Astrocyte of the hippocampus (primary cell): ENCODE measurements at places on chromosomes 3 and 15.

- no peak for DNase-seq
Observed at GRCh38 chr15:50890751-50891150, 17.7 kb upstream of the AP4E1 start.

DNA sequence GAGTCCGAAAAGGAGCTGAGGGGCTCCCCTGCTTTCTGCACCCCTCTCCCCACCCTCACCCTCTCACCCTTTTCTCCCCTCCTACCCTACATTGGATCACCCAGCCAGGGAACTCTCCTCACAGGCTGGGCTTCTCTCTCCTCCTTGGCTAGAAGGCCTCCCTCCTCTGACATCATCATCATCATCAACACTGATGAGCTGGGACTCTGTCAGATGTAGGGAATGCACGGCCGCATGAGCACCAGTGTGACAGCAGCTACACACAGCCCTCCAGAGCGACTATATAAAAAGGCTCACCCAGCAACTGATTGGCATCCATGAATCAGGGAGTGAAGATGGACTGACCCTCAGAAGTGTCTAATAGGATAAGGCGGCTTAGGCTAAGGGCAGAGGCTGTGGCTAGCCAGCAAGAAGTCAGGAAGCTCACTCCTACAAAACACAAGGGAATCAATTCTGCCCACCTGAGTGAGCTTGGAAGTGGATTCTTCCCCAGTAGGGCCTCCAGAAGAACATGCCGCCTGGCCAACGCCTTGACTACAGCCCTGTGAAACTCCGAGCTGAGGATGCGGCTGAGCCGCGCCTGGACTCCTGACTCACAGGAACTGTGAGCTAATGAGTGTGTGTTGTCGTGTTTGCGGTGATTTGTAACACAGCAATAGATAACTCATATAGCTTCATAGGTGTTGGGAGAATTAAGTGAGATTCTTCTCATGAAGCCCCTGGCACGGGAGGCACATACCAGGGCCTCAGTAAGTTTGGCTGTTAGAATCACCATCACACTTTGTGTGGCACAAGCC is 147.6 kb downstream of the FAM43A start:
- DNase-seq, result no peak

- DNase-seq, result peak; percentile 85
Observed at GRCh38 chr3:30795176-30795575, 99.3 kb downstream of the GADL1 start.

GRCh38 chr15:69119683-69120395 is 40.6 kb upstream of the GLCE start:
- DNase-seq, result no peak

GRCh38 chr15:62287066-62287857 is 122.2 kb upstream of the C2CD4B start:
- DNase-seq, result no peak

DNA sequence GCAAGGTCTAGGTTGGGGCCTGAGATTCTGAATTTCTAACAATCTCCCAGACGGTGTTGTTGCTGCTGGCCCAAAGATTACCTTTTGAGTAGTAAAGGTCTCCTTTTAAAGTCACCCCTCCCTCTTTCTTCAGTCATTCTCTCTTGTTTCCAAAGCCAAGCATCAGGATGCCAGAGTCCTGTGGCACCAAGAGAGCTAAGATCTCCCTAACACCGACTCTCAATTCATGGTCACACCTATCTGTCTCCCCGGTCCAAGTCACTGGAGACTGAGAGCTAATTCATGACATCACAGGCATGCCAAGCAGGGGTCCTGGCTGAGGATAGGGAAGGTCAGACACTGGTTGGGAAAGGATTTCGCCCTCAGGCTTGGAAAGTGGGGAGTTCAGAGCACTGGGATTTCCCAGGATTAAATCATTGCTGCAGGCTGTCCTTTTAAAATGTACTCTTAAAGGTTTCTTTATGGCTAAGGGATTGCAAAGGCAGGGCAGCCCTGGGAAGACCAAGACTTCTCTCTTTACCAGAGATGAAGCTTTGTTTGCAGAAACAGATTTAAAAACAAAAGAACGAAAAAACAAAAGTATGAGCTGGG is 7.3 kb downstream of the SHOX2 start:
- DNase-seq, result no peak

GRCh38 chr15:93308026-93308690 is 219.1 kb upstream of the RGMA start:
- DNase-seq, result no peak

DNA sequence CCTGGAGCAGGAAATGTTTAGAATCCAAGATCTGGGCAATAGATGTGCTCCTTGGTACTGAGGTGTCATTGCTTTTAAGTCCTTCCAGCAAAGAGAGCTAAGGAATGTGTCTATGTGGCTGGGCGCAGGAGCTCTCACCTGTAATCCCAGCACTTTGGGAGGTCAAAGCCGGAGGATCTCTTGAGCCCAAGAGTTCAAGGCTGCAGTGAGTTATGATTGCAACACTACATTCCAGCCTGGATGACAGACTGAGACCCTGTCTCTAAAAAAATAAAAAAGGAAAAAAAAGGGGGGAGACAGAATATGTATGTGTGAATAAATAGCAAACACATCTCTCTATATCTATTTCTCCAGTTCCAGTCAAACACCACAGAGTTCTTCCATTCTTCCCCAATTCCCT is 4.3 kb upstream of the GPR62 start:
- DNase-seq, result no peak

DNA sequence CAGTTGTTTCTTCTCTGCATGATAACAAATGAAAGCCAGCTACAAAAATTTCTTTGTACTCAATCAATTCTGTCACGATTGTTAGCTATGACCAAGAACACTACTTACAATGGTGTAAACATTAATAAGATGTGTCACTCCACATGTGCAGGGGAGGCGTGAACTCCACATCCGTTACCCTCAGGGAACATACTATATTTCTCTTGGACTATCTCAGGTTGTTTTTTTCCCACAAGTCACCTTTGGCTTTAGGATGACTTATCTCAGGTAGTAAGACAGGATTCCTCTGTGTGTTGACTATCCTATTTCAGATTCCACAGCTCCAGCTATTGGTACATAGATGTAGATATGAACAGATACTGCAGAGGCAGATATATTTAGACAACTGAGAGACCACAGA is 423.3 kb upstream of the GRM7 start:
- no peak for DNase-seq

- no peak for DNase-seq
Observed at GRCh38 chr15:78374436-78375393, 34.6 kb downstream of the CRABP1 start.

DNA sequence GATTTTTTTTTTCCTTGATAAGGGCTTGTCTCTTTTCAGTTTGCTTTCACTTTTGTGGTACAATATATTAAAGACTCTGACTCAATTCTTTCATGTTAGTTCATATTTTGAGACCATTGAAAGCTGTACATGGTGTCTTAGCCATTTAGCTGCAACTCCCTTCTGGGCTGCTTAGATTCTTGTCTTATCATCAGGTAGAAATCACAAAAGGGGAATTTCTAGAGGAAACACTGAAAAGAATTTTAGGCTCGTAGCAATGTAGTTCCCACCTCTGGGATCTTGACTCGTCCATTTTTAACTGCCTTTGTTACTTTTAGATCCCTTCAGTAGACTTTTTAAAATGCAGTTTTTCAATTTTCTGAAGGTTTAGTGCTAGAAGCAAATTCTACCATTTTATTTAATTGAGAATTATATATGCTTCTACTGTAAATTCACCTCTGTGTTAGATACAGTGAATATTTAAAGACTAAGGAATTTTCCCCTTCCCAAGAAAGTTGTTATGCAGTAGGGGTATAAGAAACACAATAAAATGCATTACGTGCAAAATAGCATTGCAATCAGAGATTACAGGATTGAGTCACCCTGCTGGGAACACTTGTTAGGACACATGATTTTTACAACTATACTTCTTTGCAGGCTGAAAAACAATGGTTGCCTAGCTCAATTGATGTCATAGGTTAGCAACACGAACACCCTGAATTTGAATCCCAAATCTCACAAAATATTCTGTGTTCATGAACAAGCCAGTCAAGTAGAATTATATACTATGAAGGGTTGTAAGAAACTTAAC is 772.7 kb downstream of the PDCD6IP start:
- DNase-seq, result peak; percentile 43

GRCh38 chr15:50939911-50940310 is 31.4 kb downstream of the AP4E1 start:
- DNase-seq, result peak; percentile 12

GRCh38 chr3:134904776-134905646 is 110.0 kb downstream of the EPHB1 start:
- DNase-seq, result peak; percentile 34

DNA sequence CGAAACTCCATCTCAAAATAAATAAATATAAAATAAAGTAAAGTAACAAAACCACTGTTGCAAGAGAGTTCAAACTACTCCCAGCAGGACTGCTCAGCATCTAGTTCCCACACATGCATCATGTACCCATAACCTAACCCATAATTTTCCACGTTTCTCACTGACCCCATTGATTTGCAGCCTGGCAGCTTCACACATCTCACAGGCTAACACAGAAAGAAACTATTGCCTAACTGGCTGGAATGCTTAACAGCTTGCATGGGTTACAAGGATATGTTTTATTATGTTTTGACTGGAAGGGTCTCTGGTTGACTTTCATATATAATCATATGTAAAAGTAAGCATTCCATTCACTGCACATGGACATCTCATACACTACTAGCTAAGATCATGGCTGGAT is 55.6 kb upstream of the TBC1D23 start:
- no peak for DNase-seq

DNA sequence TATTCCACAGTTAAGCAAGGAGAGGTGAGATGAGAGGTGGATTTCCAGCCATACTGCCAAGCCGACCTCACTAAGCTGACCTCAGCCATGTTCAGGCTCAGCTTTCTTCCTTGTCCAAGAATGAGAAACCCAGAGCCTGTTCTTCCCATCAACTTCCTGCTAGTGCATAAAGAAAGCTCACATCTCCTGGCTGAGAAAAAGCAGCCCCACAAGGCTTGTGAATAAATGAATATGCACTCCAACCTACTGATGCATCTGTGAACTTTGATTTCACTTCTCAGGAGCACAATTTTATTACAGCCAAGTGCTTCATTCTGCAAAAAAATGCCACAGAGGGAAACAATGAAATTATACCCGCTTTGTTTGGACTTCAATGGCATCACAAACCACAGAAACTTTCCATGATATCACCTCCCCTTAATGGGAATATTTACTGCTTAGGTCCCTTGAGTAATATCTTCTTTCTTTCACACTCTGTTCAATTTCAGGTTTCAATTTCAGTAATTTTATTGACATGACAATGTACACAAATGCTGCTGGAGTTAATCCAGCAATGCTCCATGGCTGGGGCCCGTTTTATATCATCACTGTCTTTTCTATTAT is 437.0 kb upstream of the PPP2R3A start:
- no peak for DNase-seq

- DNase-seq, result no peak
Observed at GRCh38 chr3:13003608-13004007, 69.6 kb downstream of the IQSEC1 start.

DNA sequence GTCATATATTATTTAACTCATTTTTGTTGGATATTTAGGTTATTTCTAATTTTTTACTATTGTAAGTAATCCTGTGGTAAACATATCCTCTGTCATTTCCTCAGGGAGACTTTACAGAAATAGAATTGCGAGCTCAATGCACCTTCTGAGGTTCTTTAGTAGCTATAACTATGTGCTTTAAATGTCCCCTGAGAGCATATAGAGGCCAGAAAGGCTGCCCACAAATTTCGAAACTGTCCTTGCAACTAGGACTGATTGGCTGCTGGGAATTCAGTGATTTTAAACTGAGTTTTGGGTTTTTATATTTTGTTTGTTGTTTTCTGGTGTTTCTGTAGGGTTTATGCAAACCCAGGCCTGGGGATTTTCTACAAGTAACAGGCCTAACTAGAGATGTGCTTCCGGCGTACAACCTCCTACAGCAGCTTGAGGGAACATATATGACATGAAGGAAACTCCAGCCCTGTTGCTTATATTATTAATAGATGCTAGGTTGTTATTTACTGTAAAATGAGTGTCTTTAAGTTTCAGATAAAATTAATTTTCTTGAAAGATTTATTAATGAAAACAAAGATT is 29.1 kb upstream of the P4HTM start:
- no peak for DNase-seq

GRCh38 chr15:66477011-66477410 is 20.6 kb downstream of the SNAPC5 start:
- DNase-seq, result no peak

GRCh38 chr15:86677278-86677677 is 597.6 kb downstream of the AGBL1 start:
- no peak for DNase-seq

- peak; percentile 99 for DNase-seq
Observed at GRCh38 chr15:44195151-44195740, at the start of gene FRMD5. Gene FRMD5 (minus strand): TSS chr15:44195271.

- DNase-seq, result no peak
Observed at GRCh38 chr15:69762373-69763148, 309.9 kb downstream of the RPLP1 start.

DNA sequence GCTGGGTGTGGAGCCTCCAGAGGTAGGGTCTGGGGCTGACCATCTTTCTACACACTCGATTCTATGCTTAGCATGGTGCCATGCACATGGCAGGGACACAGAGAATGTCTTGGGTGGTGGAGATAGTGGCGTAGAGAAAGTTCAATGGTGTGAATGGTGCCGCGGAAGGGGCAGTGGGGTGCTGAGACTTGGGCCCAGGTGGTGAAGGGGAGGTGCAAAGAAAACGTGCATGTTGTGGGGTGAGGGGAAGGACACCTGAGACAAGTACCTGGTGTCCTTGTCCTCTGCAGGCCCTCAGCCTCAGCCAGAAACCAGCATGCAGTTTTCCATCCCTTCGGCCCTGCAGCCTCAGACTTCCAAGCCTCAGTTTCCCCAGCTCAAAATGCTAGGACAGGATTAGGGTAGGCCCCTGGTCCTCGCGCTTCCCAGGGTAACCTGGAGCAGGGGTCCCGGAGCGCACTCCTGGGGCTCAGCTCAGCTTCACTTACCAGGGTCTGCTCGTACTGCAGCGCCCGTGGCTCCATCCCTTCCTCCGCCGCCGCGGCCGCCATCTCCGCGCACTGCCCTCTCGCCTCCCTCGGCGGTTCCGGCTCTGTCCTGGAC is 375 bp downstream of the CLCN2 start:
- DNase-seq, result no peak

DNA sequence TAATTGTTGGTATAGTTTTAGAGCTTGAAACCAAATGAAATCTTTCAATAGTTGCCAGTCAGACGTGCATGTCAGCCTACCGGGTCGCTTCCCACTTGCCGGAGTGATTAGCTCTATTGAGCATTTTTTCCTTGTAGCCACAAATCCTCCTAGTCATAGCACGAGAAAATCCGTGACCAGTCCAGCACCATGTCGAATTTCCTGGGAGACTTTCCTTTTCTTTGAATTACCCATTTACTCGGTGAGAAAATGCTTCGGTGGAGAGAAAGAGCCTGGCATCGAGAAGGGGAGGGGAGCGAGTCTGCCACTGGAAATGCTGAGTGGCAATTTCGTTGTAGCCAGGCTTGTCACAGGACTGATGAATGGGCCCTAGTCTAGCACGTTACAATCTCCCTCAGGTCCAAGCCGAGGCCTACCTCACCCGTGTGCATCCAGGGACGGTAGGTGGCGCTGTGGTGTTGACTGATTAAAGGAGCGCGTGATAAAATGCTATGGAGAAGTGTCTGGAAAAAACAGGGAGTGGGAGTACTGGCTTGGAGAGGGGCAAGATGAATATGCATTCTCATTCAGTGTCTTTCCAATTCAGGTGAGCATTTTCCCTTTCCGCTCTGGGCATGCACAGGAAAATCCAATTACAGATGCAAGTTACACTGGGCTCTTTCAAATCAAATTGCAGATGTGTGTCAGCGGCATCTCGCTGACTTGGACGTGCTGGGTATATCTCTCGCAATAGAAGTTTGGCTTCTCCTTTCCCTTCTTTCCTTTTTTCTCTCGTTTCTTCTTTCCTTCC is 238.8 kb downstream of the EDEM1 start:
- DNase-seq, result peak; percentile 89
